ENCODE measurements at places on chromosomes 2 and 18.

GRCh38 chr2:64179582-64180321 lies 35.5 kb upstream of the PELI1 start:
- DNase-seq, result peak; percentile 64

DNA sequence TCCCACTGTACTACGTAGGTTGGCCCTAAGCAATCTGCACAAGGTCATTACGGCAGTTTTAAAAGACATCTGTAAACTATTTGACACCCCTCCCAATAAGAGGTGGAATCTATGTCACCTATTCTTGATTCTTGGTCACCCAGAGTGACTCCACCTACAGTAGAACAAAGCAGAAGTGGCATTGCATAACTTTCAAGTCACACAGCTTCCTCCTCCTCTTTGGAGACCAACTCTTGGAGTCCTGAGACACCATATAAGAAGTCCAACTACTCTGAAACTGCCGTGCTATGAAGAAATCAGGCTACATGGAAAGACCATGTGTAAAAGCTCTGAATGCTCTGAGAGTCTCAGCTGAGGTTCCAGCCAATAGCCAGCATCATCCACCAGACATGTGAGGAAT lies 253.5 kb upstream of the CDH20 start:
- DNase-seq, result no peak

- no peak for DNase-seq
These were observed 253.3 kb upstream of the TANK start for GRCh38 chr2:160906878-160907277.

DNA sequence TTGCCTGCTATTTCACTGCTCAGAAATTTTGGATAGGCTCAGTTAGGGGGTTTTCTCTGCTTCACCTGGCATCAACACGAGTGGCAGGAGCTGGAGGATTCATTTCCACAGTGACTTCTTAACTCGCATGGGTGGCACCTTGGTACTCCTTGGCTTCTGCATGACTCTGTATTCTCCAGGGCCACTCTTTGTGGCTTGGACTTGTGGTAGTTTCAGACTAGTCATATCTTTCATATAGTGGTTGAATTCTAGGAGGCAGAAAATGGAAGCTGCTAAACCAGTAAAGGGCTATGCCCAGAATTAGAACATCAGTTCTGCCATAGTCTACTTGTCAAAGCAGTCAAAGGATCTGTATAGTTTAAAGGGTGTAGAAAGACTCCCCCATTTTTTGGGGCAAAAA lies 6.8 kb downstream of the MAIP1 start:
- no peak for DNase-seq

DNA sequence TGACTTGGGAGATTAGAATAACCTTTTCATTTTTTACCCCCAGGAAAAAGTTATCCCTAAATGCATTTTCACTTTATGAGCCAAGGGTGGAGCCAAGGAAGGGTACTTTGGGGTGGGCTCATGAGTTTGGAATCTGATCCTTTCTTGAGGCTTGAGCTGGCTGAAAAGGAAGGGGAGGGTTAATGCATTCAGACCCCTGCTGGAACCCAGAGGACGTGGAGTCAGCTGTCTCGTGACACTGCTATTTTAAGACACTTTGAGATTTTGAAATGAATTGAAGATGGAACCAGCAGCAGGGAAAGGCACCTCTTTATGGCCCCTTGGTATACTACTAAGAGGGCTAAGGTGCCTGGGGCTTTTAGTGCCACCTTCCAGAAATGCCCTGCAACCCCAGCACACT lies 90.4 kb downstream of the MARCHF4 start:
- no peak for DNase-seq

DNA sequence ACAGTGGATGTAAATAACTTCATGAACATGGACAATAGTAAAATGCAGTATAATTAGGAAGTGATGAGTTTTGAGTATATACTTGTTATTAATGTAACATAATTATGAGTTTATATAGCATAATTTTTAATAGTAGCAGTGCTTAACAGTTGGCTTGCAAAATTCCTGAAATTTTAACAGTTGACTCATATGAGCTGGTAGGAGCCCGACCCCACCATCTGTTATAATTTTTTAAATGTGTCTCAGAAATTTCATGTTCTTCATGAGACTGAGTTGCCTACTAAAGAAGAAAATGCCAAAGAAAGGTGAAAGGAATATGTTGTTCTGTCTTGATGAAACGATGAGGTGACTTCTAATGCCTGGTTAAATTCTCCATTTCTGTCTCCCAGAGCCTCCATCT lies 62.6 kb downstream of the ITGB1BP1 start:
- no peak for DNase-seq

- DNase-seq, result no peak
These were observed 47.4 kb downstream of the ARHGAP15 start for GRCh38 chr2:143176606-143177005.

GRCh38 chr18:25239581-25240419 lies 112.2 kb downstream of the ZNF521 start:
- no peak for DNase-seq

GRCh38 chr2:54704688-54705605 lies 18.5 kb upstream of the EML6 start:
- DNase-seq, result no peak

DNA sequence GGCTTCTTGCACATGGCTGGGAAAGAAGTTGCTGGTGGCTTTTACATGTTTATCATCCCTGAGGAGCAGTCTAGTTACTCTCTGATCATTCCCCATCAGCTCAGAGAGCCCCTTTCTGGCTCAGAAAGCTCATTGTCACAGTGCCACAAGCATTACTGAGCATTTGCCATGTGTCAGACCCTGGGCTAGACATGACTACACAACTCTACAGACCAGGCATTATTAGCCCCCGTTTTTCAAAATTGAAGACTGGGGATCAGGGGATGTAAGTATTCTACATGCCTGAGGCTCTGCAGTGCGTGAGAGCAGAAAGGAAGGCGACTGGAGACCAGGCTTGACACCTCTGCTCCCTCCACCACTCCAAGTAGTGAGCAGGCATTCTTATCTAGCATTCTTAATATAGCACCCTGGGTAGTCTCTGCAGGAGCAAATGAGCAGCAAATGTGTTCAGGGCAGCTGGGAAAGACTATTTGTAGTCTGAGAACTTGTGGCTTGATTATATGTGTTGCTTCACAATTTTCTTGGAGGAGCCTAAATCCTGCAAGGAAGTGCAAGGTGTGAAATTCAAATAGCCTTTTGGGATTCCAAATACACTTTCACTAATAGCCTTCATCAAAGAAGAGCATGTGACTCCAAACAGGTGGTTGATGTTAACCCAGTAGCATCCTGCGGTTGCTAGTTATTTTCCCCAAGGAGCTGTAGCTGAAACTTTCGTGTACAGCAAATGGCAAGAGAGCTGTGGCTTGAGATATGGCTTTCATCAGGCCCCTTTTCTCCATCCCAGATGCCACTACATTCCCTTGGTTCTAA lies 143.2 kb downstream of the DDX1 start:
- no peak for DNase-seq

DNA sequence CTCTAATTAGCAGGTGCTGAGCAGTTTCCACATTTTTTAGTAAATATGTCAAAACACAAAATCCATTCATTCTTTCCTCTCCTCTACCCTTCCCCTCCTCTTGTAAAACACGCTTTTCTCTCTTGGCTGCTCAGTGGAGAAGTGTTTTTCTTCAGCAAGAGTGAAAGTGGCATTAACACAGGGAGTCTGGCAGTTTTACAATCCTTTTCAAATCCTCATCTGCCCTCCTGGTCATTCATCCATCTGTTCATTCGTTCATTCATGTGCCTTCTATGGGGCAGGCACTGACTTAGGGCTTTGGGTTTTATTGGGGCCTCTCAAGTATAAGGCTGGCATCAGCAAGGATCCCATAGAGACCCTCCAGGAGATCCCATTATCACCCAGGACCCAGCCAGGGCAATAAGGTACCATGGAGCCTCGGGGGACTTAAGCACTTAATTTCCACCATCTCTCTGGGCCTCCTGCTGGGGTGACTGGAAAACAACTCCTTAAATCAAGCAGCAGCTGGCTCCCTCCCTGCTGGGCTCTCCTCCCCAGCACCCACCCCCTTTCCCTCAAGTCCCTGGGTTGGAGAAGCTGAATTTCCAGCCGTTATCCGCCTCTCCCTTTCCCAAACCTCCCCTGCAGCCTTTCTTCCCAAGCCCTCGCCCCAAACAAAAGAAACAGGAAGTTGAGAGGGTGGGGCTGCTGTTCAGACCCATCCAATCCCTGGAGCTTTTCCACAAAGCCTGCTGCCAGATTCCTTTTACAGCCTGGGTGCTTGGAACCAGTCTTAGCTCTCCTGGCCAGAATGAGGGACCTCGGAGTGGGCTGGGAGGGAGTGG lies 32.6 kb downstream of the MARCHF4 start:
- no peak for DNase-seq

DNA sequence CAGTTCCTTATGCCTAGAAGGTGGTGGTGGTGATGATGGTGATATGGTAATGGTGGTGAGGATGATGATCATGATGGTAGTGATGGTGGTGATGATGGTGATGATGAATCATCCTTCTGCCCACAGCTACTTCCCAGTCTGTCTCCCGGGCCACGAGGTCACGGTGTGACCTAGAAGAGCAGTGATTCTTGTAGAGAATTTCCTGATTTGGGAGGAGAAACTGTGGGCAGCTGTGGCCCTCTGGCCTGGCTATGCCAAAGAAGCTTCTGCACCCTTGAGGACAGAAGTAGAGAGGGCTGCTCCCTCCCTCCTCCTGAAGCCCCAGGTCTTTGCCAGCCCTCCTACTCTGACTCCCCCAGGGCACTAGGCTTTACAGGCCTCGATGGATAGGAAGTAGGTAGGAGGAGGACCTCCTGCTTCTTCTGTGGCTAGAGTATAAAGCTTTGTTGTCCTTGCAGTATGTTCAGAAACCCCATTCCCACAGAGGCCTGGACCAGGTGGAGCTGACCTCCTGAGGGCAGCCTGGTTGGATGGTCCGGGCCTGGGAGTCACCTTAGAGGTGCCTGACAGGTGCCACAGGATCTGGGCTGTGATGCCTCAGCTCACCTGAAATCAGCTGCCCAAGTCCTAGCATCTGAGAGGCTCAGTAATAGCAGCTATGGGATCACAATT lies 57.9 kb upstream of the EPAS1 start:
- DNase-seq, result no peak

DNA sequence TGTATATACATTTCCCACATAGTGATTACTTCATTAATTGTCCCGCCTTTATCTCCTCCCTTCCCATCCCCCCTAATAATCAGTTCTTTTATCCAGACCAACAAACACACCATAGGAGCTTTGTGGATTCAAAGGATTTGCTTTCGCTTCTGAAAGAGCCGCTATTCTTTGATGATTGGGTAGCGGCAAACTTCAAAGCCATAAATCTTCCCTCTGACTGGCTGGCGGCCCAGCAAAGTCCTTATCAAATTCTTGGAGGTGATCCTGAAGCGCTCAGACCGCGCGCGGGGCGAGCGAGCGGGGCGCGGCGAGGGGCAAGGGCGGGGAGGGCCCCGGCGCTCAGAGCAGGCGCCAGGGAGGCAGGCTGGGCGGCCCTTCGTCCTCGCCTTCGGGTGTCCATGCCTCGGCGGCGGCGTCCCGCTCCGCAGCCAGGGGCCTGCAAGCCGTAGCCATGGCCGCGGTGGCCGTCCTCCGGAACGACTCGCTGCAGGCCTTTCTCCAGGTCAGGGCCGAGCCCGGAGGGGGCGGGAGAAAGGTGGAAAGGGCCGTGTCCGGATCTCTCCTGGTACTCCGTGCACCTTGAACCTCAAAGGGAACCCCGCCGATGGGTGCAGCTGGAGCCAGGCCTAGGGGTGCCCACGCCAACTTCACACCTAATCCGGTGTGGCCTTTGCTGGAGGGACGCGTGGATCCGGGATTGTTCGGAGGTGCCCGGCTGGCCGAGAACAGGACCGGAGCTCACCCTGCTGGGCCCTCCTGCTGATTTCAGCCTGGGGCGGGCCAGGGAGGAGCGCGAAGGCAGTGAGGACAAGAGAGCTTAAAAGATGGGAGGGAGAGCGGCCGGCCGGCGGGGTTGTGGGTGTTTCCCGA lies at the start of gene SP5:
Gene SP5 (plus strand): TSS at position 276 of the 870 bp plus-strand sequence. CDS start 176 bp downstream, at position 452.
- DNase-seq, result peak; percentile 5

- no peak for DNase-seq
These were observed 372.1 kb upstream of the MYT1L start for GRCh38 chr2:2703172-2703571.

GRCh38 chr2:9547262-9547991 lies 8.2 kb downstream of the ADAM17 start:
- DNase-seq, result no peak

- no peak for DNase-seq
These were observed 84.8 kb upstream of the NCKAP5 start for GRCh38 chr2:133653056-133653455.

- no peak for DNase-seq
These were observed 463.1 kb upstream of the DDX18 start for GRCh38 chr2:117351396-117351795.

DNA sequence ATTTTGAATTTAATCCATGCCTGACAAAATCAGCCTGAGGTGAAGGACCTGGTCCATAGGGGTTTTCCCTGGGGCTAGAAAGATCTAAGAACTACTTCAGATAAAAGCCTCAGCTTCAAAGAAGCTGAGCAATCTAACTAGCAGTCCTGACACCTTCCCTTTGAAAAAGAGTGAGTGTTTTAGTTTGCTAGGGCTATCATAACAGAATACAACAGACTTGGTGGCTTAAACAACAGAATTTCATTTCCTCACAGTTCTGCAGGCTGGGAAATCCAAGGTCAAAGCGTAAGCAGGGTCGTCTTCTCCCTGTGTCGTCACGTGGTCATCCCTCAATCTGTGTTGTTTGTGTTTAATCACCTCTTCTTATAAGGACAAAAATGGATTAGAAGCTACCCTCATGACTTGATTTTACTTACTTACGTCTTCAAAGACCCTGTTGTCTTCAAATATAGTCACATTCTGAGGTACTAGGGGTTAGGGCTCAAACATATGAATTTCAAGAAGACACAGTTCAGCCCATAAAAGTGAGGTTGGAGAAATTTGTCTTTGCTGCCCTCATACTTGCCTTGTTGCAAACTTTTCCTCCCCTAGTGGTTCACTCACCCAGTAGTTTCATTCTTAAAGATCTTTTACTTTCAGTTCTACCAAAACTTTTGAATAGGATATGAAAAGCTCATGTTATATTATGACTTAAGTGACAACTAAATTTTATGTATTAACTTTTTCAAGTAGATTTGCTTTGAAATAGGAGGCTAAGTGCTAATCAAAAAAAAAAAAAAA lies 673.8 kb downstream of the ARHGAP15 start:
- DNase-seq, result peak; percentile 35

DNA sequence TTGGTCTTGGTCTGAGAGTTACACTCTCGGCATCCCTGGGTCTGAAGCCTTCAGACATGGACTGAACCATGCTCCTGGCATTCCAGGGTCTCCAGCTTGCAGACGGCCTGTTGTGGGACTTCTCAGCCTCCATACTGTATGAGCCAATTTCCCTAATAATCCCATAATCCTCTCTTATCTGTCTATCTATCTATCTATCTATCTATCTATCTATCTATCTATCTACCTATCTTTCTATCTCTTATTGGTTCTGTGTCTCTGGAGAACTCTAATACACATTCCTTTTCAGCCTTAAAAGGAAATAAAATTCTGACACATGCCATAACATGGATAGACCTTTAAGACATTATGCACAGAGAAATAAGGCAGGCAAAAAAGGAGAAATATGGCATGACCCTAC lies 24.4 kb downstream of the SLC39A6 start:
- no peak for DNase-seq

GRCh38 chr2:29182920-29183319 lies 67.7 kb downstream of the CLIP4 start:
- no peak for DNase-seq
